ENCODE measurements at places on chromosomes 1 and 21.
A peak's percentile ranks its signal among the peaks of the same experiment; 100 is the strongest.

GRCh38 chr1:100506217-100506616, 31.7 kb upstream of the GPR88 start:
- DNase-seq: no peak

- DNase-seq: no peak
These were observed 53.1 kb downstream of the LMX1A start for GRCh38 chr1:165303386-165303785.

DNA sequence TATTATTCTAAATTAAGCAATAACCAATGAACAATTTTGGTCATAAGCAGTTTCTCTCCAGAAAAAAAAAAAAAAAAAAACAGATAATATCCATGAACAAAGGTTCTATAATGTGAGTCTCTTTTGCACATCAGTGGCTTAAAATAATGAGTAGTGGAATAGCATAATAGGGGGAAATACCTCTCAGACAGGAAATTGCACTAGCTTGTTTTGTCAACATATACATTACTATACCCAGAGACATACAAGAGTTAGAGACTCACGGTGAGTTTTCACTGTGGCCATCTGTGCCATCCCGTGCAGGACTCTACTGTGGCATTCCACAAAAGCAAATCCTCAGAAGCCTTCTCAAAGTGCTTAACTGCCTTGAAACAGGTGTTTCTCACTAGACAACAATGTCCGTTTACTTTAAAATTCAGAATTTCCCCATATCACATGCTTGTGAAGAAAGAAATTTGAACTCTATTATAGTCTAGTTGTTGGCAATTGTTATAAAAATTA, 697.9 kb downstream of the USP25 start:
- no peak for DNase-seq

DNA sequence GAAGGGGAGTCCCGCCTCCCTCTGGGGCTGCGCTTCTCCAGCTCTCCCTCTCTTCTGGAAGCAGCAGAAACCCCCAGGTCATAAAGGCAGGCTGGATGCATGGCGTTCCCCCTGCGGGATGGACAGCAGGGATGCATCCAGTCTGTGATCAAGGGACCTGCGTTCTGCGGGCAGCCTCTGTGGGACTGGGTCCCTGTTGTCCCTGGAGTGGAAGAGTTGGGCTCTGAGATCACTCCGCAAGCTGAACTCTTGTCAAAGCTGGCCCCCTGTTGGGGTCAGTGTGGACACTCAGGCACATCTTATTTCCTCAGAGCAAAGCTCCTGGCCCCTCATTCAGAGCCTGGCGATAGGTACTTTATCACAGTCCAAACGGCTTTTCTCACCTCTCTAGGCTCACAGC, 341.2 kb downstream of the PTPRU start:
- no peak for DNase-seq

DNA sequence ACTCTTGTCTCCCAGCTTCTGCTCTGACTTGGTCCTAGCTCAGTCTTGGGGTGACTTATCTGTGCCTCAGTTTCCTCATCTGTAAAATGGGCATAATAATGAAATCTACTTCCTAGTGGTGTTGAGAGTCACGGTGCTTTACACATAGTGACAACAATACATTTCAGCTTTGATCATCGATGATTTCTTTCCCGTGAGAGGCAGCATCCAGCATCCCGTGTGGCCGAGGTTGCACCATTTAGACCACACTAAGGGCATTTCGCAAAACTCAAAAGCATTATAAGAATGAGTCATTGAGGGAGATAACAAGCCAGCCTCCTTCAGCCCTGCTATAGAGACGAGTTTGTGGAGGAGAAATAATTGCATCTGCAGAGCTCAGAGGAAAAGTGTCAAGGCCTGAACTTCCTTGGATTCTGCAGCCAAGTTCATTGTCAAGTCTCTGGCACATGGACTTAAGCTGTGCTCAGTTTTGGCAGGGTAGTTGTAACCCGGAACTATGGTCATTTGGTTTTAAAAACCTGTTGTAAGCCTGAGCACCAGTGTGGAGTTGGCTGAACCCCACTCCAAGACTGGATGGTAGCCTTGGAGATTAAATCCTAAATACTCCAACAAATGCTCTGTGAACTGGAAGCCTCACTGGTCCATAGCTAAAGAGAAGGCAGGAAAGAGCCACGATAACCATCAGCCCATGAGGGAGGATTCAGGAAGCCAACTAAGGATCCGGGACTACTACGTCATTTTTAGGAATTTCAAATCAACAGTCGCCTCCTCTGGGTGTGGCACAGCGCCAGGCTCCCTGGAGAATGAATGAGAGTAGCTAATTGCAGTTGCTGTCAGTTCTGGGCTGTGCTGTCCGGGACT, 64.2 kb downstream of the TCP10L start:
- peak; percentile 88 for DNase-seq

GRCh38 chr1:247241691-247242090, 14.2 kb upstream of the VN1R5 start:
- no peak for DNase-seq

DNA sequence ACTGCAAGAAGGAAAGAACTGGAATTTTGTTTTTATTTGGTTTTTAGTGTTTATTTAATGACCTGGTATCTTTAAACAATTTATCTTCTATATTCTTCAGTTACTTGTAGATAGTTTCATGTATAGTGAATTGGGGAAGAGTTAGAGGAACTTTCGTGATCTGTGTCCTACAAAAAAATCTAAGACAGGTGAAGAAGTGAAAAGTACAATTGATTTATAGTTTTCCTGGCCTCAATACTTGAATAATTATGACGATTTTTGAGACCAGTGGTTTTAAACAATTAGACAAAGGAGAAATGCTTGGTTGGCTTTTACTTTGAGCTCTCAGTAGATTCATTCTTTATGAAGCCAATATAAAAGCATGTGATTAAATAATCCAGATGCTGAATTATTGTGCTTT, 7.5 kb downstream of the MIER1 start:
- no peak for DNase-seq

DNA sequence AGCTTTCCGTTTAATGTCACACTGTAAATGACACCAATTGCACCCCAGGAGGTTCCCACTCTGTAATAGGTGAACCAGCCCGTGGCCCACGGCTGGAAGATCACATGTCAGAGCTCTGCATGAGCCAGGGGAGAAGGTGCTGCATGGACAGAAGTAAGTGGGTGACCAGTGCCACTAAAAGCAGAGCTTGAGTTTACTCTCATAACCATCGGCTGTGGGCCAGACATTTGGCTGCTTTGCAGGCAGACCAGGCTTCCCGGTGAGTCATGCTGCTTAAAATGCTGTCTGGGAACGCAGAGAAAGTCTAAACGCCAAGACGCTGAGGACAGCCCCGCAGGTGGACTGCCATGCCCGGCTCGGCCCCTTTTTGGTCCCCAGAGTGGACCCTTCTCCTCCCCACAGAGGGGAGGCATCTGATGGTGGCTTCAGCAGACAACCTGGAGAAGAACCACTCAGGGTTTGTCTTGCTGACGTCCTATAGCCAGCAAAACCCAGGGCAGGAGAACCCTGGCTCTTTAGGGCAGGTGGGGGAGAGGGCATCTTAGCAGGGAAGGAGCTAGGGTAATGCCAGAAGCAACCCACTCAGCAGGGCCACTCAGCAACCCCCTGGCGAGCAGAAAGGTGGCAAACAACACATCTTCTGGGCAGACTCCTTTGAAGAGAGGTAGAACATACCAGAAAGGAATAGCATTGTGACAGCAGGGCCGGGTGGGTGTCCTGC, 7.3 kb downstream of the KIAA2013 start:
- peak; percentile 88 for DNase-seq

DNA sequence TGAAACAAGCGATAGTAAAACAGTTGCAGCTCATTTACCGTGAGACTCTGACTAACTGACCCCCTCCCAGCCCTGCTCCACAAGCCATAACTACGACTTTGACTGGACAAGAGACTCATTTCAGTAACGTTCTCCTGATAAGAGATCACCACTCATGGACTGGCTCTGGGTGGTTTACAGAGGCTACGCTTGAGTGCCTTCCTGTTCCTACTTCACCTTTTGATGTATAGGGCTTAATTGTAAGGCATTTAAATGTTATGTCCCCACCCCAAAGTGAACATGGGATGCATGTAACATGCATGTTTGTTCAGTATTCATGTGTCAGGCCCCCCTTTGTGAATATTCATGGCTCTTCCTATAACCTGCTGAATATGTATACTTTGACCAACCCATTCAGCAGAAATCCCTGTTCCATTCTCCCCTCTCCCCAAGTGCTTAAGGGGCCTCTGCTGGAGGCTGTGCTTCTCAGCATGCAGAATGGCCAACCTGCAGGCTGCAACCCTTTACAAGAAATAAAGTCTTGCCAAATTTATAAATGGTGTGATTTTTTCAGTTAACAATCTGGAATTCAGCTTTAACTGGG, 50.7 kb upstream of the SPOCD1 start:
- DNase-seq: no peak

- DNase-seq: peak; percentile 18
These were observed 140.5 kb downstream of the TIAM1 start for GRCh38 chr21:31203431-31204054.

GRCh38 chr1:150798525-150798924, 9.5 kb downstream of the CTSK start:
- DNase-seq: no peak

GRCh38 chr1:39529901-39530535, 38.6 kb downstream of the BMP8A start:
- no peak for DNase-seq

DNA sequence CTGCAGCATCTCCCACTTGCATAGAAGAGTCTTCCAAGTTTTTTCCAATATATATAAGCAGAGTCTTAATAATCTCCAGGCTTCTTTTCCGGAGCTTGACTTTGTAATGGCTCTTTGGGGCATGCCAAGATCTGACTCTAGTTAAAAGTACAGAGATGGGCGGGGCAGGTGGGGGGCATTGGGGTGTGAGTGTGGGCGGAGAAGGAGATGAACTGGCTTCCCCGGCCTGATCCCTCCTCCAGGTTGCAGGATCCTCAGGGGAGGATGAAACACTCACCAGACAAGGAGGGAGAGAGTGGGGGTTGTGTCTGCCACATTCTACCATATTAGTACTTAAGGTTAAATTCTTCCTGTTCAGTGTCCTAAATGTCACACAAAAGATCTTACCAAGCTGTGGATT, 23.0 kb downstream of the S100A10 start:
- no peak for DNase-seq

DNA sequence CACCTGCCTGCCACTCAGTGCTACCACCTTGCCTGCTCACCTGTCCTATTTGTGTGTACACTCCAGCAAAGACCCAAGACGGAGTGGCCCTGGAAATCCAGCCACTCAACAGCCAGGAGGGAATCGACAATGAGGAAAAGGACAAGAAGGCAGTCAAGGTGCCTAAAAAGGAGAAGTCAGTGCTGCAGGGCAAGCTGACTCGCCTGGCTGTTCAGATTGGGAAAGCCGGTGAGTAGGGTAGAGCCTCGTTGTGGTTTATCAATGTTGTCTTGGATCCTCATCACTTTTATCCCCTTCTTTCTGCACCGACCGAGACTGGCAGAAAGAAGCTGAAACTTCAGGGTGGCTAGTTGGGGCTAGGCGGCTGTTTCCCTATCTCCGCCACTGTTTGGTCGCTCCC, 61.4 kb upstream of the LAX1 start:
- no peak for DNase-seq

GRCh38 chr1:219927298-219927955, 930 bp downstream of the SLC30A10 start:
- no peak for DNase-seq

DNA sequence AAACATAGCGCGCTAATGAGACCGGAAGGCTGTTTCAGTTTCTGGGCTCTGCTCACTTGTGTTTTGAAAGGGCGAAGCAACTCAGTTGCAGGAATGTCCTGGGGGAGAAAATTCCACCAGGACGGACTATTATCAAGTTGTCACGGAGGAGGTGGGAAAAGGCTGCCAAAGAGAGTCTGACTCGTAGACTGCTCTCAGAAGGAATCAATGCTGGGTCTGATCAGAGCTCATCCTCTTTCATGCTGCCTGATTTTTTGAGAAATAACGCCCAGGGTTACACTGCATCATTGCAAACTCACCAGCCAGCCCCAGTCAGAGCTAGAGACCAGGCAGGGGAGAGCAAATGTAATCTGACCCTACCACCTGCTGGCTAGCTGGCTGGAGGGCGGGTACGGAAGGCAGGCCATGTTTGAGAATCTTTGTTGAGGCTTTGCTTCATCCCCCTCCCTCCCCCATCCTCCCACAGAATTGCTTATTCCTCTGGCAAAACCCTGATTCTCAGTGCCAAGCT, 36.4 kb upstream of the BCL9 start:
- peak; percentile 43 for DNase-seq

- peak; percentile 51 for DNase-seq
These were observed 574 bp downstream of the ITPKB start for GRCh38 chr1:226738421-226738994.

GRCh38 chr1:156676114-156676819, 940 bp downstream of the NES start:
- no peak for DNase-seq

- no peak for DNase-seq
These were observed 68.4 kb downstream of the LPGAT1 start for GRCh38 chr1:211762206-211762605.

- DNase-seq: no peak
These were observed 45.1 kb upstream of the C1orf174 start for GRCh38 chr1:3945222-3945621.

DNA sequence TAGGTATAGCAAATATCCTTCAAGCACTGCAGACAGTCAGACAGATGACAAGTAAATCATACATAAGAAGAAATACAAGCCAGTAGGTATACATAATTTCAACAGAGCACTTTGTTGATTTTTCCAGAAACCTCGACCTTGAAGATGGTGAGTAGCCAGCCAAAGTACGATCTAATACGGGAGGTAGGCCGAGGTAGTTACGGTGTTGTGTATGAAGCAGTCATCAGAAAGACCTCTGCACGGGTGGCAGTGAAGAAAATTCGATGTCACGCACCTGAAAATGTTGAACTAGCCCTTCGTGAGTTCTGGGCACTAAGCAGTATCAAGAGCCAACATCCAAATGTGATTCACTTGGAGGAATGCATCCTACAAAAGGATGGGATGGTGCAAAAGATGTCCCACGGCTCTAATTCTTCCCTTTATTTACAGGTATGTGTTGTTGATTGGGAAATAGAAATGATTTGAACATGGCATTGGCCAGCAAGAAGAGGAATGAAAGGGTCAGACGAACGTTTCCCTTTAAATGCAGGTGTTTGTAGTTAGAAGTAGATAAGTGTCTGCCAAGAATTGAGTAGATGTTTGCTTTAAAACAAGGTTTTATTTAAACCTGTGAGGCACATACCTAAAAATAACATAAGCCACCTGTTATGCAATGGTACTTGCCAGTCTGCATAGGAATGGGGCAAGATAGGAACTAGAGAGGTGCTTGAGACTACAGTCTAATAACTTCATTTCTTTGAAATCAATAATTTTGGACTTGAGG, 2.7 kb downstream of the PDIK1L start:
- no peak for DNase-seq

GRCh38 chr1:150066838-150067183, 765 bp upstream of the VPS45 start:
- no peak for DNase-seq

- DNase-seq: no peak
These were observed 1.1 kb upstream of the COQ8A start for GRCh38 chr1:226938903-226939437.

GRCh38 chr1:168312718-168313604, 32.3 kb downstream of the TBX19 start:
- DNase-seq: no peak
